NCI-H187 (cell line): ENCODE measurements at places on chromosomes 2 and 18.

- DNase-seq = no peak
Measured at GRCh38 chr18:57846258-57846657, 43.1 kb upstream of the ATP8B1 start.

DNA sequence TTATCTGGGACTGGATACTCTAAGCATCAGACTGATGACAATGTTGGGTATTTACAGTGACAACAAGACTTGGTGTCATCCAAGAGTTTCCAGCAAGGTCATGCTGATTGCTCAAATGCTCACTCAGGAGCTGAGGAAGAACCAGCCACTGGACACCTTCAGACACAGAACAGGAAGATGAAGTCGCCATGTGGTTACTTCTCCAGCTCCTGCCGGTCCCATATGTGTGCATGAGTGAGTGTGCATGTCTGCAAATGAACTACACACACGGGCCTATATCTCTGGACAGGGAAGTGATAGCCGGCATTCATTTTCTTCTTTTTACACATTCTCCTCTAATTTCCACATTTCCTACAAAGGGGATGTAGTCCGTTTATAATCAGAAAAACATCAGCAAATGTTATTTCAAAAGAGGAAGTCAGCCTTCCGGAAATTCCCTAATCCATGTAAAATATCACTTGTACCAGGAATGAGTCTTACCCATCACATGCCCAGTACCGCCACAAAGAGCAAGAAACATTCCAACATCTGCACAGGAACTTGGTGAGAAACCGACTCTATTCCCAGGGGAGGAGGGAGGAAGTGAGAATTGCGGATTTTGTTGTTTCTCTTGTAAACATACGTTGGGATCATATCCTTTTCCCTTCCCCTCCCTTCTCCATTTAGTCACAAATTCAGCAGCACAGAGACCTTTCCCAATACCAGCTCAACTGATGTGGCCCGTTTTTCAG lies 10.8 kb downstream of the RFX8 start:
- DNase-seq = no peak

DNA sequence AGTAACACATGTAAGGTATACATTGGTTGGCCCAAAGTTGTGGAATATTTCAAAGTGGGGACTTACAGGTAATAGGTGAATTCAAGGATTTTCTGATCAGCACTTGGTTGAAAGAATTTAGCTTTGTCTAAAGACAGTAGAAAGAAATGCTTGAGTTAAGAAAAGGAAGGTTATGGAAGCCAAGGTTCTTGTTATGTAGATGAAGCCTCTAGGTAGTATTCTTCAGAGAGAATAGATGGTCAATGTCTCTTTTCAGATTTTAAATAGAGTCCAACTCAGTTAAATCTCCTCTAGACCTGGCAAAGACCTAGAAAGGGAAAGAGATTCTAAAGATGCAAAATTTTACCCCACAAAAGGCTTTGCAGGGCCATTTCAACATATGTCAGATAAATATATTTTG lies 157.4 kb downstream of the ANKRD30B start:
- no peak for DNase-seq

DNA sequence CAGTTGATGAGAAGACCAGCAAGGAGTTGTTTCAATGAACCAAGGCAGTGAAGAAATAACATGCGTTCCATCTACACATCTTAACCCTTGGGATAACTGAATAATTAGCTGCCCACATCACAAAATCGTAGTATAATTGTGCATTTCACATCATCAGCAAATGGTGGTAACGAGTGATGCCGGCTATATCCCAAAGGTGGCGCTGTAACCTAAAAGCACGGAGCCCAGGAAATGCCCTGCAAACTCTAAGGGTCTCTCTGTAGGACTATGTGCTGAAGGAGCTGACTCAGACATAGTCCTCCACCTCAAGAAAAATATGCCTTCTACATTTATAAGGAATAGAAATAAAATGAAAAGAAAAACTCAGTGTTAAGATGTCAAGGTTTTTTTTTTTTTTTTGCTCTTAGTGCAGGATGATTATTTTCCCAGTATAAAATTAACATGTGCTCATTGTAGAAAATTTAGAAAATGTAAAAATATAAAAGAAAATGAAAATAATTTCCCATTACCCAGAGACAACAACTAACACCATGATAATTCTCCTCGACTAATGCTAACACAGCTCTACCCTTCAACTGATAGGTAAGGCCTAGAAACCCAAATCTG lies 23.1 kb upstream of the DSG3 start:
- DNase-seq = no peak

- no peak for DNase-seq
Measured at GRCh38 chr18:63138436-63139340, 180.9 kb downstream of the BCL2 start.

GRCh38 chr2:179936654-179937053 lies 70.4 kb downstream of the CWC22 start:
- DNase-seq = no peak

DNA sequence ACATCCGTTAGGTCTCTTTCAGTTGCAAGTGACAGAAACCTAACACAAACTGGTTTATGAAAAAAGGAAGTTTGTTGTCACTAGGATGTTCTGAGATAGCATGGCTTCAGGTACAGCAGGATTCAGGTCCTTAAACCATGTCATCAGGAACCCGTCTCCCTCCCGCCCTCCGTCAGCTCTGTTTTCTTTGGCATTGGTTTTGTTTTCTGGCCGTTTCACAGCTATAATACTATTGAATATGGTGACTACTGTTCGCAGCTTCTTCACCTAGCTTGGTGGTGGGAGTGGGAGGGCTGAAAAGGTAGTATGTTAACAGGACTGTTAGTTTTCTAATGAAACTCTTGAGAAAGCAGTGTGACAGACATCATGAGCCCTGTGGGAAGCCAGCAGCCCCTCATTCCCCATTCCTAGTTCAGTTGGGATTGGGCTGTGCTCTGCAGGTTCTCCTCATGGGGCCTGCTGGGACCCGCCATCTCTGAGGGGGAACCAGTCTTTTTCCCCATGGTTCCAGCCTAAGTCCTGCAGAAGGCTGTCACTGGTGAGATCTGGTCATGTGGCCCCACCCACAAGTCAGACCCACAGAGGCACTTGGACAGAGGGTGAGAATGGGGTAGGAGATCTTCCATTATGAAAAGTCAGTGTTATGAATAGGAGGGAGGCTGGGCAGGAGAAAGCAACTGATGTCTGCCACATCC lies 12.1 kb downstream of the PTMA start:
- no peak for DNase-seq

- DNase-seq = no peak
Measured at GRCh38 chr2:51888120-51888519, 856.2 kb upstream of the NRXN1 start.

DNA sequence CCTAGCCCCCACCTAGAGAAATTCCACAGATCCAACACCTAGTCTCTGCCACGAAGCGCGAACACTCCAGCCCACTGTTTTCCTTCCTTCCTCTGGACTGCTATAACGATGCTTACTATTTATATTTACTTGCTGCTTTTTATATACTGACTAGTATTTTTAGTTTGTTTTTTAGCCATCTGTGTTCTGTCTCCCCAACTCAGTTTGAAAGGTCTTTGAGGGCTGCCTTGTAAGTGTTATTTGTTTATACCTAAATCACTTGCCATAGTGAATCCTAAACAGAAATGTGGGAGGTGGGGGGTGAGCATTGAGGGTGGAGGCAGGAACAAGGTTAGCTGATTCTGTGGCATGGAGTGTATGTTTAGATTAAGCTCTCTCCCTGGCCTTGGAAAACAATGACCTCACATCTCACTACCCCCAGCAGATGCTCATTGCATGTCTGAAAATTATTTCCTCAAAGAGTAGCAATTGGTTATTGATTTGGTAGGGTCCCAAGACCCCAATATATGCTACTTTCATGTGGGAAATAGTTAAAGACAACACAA lies 1.1 kb upstream of the NCKAP5 start:
- DNase-seq = no peak

DNA sequence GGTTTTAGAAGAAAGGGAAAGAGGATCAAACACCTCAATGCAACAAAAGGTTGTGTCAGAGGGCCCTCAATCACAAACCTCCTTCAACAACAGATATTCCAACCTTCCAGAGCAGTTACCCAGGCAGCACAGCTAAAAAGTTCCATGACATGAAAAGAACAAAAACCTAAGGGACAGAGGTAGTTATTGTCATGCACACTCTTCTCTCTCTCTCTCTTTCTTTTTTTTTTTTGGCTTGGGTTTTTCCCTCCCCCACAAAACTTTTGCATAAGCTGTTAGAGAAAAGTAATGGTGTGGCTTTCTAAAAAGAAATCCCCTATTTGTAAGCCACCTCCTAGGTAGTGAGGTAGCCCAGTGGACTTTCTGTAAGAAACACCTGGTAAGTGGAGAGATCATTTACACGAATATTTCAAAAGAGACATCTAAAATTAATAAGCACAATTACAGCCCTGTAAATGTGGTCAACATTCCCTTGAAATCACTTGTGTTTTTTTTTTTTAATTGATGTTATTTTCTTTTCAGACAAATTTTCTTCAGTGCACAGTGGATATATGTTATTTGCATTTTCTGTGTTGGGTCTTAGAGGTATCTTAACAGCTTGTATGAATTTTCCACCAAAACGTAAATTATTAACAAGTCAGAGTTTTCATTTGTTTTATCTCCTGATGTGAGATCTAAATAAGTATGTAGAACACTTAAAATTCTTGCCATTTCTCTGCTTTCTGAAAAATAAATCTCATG lies 48.4 kb downstream of the ZEB2 start:
- DNase-seq = no peak

GRCh38 chr2:32965523-32966171 lies 18.9 kb downstream of the LTBP1 start:
- DNase-seq = no peak

GRCh38 chr18:57909620-57910019 lies 106.5 kb upstream of the ATP8B1 start:
- no peak for DNase-seq

- no peak for DNase-seq
Measured at GRCh38 chr2:215028231-215028630, 110.2 kb downstream of the ABCA12 start.

DNA sequence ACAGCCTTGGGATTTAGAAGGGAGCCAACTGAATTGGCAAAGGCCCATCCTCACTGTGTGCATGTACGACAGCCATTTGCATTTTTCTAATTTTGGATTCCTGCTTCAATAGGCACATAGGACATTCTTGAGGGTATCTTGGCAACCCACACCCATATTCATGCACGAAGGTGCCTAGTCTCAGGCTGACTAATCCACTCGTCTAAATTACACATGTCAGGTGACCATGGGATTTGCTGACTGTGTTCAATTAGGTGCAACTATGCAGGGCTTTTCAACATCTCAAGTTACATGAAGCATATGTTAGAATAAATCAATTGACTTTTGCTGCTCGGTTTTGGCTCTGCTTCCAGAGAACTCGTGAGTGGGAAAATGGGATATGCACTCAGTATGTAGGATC lies 249.7 kb downstream of the SP3 start:
- DNase-seq = no peak

GRCh38 chr2:10360850-10361588 lies 58.3 kb downstream of the HPCAL1 start:
- no peak for DNase-seq

GRCh38 chr18:23281626-23282436 lies 146.5 kb downstream of the CABLES1 start:
- peak; percentile 8 for DNase-seq

GRCh38 chr2:222931659-222932058 lies 70.8 kb downstream of the ACSL3 start:
- no peak for DNase-seq

- no peak for DNase-seq
Measured at GRCh38 chr2:105239924-105240323, 1.6 kb upstream of the GPR45 start.

DNA sequence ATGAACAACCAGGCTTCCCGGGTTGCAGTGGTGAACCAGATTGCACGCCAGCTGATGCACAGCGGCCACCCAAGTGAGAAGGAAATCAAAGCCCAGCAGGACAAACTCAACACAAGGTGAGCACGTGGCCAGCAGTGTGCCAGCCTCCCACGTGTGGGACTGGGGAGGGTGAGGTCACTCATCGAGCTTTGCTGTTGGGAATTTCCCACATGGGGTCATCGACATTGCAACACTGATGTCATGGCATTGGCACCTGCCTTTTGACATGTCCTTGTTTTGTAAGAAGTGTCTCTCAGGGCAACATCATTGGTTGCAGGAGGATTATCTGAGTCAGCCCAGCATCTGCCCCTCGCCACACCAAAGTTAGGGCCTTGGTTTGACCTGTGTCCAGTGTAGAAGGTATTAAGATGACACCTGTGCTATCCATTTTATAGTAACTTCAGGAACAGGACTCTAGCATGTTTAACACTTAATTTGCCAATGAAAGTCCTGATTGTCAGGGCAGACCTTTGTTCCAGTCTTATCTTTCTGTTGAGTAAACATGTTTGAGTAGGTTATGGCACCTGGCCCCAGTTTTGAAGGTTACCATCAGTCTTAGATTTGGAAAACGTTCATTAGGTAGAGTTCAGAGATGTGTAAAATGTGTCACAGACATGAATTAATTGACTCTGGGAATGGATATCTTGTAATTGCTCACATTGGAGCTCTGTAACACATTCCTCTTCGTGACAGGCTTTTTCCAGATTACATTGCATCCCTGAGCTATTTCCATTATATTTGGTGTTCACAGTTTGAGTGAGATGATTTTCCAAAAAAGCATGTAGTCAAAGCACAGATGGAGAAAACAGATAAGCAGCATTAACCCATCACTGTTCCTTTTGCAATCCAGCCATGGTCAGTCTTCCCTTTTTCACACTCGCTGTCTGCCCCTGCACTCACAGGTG lies 93.3 kb upstream of the EML6 start:
- no peak for DNase-seq

- no peak for DNase-seq
Measured at GRCh38 chr2:200585730-200586643, at the start of gene AOX1. Gene AOX1 (plus strand): TSS chr2:200586014. CDS start chr2:200586109, 95 bp downstream.

- no peak for DNase-seq
Measured at GRCh38 chr18:7174344-7175095, 56.4 kb upstream of the LRRC30 start.

- DNase-seq = no peak
Measured at GRCh38 chr2:131027566-131028528, 65.4 kb downstream of the FAM168B start.

DNA sequence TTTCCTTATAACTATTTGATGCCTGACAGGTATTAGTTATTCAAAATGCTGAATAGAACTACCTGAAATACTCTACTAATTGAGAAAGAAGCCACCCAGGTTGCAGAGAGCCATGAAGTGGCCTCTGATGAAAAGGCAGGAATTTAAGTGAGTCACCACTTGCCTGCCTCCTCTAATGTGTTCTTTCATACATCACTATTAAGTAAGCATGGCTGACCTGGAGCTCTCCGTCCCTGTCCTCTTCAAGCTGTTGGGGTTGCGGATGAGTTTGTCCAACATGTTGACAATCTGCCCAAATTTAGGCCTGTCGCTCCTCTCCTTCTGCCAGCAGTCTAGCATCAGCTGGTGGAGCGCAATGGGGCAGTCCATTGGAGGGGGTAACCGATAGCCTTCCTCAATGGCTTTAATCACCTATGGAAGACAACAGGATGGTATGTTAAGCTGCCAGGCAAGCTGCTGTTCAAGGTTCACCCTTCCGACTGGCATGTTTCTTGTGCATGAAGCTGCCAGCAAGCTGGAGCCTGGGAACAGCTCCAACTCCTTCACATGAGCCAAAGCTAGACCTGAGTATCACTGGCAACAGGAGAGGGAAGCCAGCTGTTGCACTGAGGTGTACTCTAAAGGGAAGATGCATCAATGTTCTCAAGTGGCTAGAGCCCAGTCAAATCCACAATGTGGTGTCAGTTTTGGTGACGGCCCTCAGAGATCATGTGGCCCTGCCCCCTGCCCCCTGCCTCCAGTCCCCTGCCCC lies 142.2 kb downstream of the EPHA4 start:
- DNase-seq = no peak
